MM.1S (cell line): ENCODE measurements at places on chromosomes 16 and 17.
A peak's percentile ranks its signal among the peaks of the same experiment; 100 is the strongest.

DNA sequence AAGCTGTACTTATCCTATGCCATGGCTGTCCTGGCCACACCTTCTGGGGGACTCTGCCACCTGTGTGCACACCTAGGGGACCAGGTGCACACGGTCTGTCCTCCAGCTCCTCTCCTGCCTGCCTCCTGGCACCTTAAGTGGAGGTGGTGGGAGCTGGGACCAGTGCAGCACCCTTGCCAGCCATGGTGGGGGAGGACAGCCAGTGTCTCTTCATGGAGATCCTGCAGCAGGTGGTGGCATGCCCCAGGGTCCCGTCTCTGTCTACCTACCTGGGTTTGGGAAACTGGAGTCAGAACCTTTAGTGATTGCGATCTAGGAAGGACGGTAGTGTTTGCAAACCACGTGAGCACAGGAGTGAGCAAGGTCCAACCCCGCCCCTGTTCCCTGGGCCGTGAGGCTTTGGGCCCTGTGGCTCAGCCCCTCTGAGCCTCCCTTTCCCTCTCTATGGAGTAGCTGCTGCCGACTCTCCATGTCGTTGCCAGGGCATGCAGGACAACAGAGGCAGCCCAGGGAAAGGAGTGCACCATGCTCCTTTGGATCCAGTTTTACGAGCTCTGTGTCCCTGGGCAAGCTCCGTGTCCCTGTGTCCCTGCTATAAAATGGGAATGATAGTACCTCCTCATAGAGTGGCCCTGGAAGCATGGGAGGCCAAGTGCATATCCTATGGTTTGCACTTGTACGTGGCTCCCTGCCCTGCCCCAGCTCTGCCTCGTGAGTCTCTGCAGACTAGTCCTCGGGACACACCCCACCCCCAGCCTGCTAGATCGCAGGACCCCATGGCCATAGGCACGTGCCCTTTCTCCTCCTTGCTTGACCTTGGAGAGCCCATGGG lies 7.1 kb downstream of the ADGRG1 start:
- no peak for DNase-seq

DNA sequence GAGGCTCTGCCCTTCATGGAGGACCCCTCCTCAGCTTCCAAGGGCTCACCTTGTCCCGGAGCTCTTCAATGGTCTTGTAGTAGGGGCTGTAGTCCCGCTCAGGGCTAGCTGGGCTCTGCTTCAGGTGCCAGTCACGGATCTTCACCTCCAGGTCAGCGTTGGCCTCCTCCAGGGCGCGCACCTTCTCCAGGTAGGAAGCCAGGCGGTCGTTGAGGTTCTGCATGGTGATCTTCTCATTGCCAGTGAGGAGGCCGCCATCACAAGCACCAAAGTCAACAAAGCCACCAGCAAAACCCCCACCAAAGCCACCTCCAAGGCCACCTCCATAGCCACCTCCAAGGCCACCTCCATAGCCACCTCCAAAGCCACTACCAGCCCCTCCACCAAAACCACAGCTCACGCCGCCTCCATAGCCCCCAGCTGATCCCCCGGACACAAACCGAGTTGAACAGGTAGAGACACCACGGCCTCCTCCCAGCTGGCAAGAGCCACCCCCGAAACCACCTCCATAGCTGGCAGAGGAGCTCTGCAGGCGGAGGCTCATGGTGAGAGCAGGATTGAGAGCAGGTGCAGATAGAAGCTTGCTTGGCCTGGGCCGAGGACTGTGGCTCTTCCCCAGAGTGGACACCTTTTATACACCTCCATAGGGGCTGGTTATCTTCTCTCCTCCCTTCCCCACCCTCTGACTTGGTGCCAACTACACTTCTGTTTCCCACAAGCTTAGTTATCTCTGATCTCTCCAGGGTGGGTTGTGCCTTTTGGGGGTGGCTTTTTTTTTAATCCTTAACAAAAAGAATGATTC lies at the start of gene KRT13:
TSS of gene KRT13 (minus strand) at position 606 of the 802 bp plus-strand sequence. CDS start at position 544, 62 bp downstream.
- DNase-seq = no peak

- no peak for DNase-seq
These were observed 31.3 kb upstream of the ABCC3 start for GRCh38 chr17:50603340-50603739.

- DNase-seq = no peak
These were observed 27.0 kb upstream of the SMURF2 start for GRCh38 chr17:64689106-64689505.

GRCh38 chr16:72094266-72094610 lies 591 bp downstream of the DHX38 start:
- peak; percentile 21 for DNase-seq
